Activated T-cell treated with anti-CD3 and anti-CD28 coated beads, Interleukin-2, amount 50 U/mL, for 48 hours (primary cell): ENCODE measurements at places on chromosomes 12 and 14.

GRCh38 chr14:104359301-104359968, 220.1 kb upstream of the C14orf180 start:
- DNase-seq = no peak

- DNase-seq = no peak
Measured at GRCh38 chr12:40105265-40105514, 691 bp downstream of the SLC2A13 start.

GRCh38 chr14:32476532-32476931, 147.4 kb downstream of the AKAP6 start:
- DNase-seq = no peak

GRCh38 chr14:58216544-58216943, 16.6 kb downstream of the ACTR10 start:
- DNase-seq = no peak

- DNase-seq = no peak
Measured at GRCh38 chr12:70936203-70936813, 15.8 kb upstream of the PTPRR start.

DNA sequence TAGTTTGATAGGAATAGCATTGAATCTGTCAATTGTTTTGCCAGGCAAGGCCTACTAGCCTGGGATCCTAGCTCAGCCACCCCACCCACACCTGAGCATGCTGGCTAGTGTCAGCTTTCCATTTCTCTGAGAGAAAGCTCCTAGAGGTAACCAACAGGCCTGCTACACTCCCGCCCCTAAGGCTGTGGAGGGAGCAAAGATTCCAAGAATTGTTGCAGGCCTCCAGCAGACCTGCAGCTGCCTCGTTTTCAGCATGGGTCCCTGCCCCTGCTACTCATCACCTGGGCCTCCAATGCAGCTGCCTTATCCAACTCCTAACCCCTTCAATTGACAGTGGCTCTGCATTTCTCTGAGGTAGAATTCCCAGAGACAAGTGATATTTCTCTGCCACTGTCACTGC, 852.4 kb upstream of the MDGA2 start:
- DNase-seq = no peak

- DNase-seq = no peak
Measured at GRCh38 chr12:32476446-32476845, 77.1 kb downstream of the FGD4 start.

- DNase-seq = no peak
Measured at GRCh38 chr14:73736842-73737241, 22.7 kb upstream of the PNMA1 start.

- no peak for DNase-seq
Measured at GRCh38 chr12:21429994-21430393, 7.5 kb upstream of the PYROXD1 start.

- DNase-seq = no peak
Measured at GRCh38 chr14:22658946-22659345, 14.8 kb upstream of the OR6J1 start.
